CD8-positive, alpha-beta memory T cell (primary cell): ENCODE measurements at places on chromosomes 2 and 18.
A peak's percentile ranks its signal among the peaks of the same experiment; 100 is the strongest.

GRCh38 chr2:50723286-50723938, 308.5 kb downstream of the NRXN1 start:
- no peak for DNase-seq

- no peak for DNase-seq
These were observed 7.1 kb upstream of the CEP68 start for GRCh38 chr2:65049010-65049639.

GRCh38 chr18:23137097-23137635, 1.9 kb downstream of the CABLES1 start:
- DNase-seq: no peak

DNA sequence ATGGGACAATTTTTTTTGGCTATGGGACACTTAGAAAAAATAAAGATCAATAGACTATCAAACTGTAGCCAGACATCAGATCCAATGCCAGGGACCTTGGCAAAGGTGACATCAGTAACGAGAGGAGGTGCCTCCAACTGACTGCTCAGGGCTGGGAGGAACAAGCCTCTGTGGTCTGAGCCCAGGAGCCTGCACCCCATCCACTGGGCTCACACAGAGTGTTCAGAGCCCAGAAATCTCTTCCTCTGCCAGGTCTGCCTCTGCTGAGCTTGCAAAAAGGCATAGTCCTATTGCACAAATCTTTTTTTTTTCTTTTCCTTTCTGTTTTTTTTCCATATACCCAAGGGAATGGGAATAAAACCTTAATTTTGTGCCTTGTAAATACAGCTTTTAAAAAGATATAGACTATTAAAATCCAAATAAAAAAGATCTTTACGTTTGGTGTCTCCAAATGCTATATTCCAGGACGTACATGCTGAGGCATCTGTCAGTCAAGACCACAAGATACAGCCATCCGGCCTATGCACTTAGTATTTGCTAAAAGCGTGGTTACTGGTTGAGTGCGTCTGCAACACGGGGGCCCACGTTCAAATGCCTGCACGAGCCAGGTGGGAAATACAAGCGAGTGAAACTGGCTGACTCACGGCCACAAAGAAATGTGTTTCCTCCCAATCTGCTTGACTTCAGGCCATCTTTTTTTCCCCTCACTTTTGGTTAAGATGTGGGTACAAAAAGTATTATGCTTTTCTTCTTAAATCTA, 7.8 kb upstream of the ARHGAP25 start:
- peak; percentile 77 for DNase-seq

GRCh38 chr2:214671319-214671885, 138.1 kb downstream of the BARD1 start:
- DNase-seq: no peak

- DNase-seq: no peak
These were observed 108.5 kb upstream of the COL5A2 start for GRCh38 chr2:189287982-189288521.

- DNase-seq: no peak
These were observed 262.4 kb downstream of the MEIS1 start for GRCh38 chr2:66697366-66697765.

DNA sequence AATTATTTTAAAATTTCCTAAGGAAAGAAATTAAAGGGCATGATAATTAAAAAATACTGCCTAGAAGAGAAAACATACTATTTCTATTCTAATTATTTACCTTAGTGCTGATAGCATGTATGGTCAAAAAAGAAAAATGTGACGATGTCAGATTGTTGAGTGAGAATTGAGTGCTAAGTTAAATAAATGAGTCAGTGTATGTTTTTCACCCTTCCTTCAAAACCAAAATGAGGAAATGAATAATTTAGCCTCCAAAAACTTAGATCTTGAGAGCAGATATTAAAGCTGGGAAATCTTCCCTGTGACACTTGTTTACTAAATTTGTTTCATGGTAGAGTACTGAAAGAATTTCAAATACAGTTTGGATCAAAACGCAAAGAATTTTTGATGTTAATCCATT, 58.6 kb upstream of the NYAP2 start:
- no peak for DNase-seq

DNA sequence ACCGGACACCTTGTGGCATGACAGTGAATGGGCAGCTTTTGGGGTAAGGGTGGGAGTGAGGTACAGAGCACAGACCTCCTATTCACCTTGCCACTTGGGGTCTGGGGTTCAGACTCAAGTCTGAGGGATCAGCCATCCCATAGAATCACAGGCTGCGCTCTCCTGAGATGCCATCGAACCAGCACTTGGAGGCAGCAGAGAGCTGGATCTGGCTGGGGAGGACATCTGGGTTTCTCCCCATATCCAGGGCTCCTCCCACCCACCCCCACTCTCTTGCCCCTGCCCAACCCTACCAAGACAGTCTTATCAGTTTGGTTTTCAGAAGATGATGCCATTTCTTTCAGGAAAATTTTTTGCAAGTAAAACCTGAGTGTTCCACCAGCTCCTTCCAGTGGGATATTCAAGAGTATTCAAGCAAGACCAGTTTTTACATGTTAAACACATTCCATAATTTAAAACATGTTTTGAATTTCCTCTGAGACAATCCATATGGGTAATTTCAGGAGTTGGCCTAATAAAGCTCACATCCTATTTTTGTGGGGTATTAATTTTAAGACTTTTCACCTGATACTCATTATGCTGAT, 29.2 kb upstream of the TEX44 start:
- no peak for DNase-seq

- no peak for DNase-seq
These were observed 29.1 kb downstream of the SLC4A3 start for GRCh38 chr2:219656526-219656925.

DNA sequence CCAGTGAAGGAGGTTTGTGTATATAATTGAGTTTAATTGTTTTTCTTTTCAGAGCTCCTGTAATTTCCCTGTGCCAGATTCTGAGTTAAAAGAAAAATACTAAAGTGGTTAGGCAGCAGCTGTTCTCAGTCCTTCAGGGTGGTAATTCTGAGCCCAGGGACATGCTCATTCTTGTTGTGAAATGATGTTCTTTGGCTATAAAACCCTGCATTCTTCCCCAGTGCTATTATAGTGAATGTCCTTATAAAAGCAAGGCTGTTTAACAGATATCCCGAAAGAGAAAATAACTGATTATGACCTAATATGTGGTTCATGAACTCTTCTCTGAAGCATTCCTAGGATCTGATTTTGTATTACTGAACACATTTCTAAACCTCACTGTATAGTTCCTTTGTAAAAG, 34.0 kb downstream of the ADAM23 start:
- no peak for DNase-seq

DNA sequence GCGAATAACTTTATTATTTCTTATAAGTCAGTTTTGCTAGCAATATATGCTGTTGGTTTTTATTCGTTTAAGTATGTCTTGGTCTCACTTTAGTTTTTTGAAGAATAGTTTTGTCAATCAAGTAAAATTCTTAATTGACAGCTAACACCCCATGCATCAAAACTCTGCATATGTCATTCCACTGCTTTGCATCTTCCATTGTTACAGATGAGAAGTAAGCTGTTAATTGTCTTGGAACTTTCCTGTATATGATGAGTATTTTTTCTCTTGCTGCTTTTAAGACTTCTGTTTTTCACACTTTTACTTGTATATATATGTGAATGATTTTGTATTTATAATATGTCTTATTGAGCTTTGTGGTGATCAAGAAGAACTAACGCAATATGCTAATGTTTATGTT, 1048.4 kb downstream of the CNTNAP5 start:
- no peak for DNase-seq

DNA sequence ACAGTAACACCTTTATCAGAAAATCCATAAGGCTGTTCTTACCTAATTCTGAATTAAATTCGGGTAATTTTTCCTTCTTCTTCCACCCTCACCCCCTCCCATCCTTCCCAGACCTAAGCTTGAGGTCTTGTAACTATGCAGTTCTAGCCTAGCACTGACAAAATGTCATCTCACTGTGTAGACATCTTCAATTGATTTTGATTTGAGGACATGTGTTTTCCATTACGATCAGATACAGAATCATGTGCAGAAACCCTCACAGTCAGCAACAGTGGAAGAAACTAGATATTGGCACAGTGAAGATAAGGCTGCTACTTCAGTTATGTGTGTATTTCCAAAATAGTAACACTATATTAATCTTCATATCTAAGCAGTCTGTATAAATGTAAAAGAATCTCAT, 244.6 kb downstream of the THSD7B start:
- DNase-seq: no peak

GRCh38 chr18:32896776-32897547, 124.1 kb upstream of the KLHL14 start:
- DNase-seq: no peak

- DNase-seq: no peak
These were observed 19.0 kb downstream of the USP39 start for GRCh38 chr2:85635011-85635410.

DNA sequence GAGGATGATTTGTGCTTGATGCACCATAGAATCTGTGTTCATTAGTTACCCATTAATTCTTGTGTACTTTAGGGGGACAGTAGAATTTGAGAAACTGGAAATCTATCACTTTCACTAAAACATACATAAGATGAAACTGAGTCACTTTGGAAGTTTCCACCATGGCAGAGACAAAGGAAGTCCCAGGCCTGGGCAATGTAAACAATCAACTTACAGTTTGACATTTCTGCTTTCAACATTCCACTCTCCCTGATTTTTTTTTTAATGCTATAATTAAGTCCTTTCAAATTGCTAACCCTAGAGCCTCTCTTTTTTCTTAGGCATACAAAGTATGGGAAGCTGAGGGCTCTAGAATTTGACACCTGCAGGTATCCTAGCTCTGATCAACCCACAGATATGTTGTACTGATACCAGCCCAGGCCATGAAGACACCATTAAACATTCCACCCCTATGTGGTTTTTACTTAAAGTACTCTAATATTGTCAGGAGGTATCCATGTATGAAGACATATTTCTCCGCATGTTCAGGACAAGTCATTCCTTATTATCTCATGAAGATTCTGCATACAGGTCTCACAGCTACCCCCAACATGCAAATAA, 88.5 kb upstream of the GLS start:
- no peak for DNase-seq

GRCh38 chr2:212618636-212619035, 80.0 kb upstream of the ERBB4 start:
- no peak for DNase-seq
